ENCODE measurements at places on chromosomes 11 and 22.

- no peak for DNase-seq
Observed at GRCh38 chr11:45324459-45324858, 38.3 kb upstream of the SYT13 start.

GRCh38 chr22:49554741-49555140 lies 272.9 kb downstream of the BRD1 start:
- no peak for DNase-seq

GRCh38 chr22:21926728-21927127 lies 25.9 kb downstream of the PPM1F start:
- no peak for DNase-seq

- no peak for DNase-seq
Observed at GRCh38 chr22:26259510-26259909, 90.2 kb downstream of the SEZ6L start.

DNA sequence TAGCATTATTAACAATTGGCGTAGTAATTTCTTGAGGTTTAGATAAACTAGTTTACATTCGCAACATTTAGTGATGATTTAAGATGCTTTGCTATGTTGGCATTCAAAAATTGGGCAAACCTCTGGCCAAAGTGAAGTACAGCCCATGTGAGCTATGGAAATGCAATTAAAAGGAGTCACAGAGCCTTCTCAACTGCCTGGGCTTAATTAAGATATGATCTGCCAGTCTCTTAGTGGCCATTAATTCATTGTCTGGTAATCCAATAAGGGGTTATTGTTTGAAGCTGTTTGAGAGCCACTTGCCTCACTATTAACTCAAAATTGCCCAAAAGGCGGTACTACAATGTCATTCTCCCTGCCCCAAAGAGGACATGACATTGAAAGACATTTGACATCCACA lies 608.9 kb downstream of the NTM start:
- DNase-seq, result no peak

DNA sequence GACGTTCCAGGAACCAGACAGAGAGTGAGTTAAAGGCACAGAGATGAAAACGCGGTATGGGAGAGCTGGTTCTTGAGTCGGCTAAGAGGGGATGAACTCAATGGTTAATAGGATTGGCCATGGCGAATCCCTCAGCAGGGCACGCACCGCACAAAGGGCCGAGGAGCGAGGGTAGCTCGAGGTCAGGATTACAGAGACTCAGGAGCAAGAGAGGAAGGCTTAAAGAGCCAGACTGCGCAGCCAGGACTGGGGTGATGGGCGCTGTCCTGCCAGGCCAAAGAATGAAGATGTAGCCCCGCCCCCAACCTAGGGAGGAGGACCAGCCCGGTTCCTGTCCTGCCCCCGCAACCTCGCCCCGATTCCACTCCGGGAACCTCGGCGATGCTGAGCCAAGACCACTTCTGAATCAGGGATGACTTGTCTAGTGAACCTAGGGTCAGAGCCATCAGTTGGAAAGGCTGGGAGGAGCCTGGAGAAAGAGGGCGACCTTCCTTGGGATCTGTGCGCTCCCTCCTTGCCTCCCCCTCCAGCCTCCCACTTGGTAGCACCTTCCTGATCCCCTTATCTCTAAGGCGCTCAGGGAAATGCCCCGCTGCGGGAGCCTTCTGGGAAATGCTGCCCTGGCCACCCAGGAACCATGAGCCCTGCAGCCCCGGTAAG lies at the start of gene PLEKHB1:
PLEKHB1 (plus strand) TSS at position 610 of the 660 bp plus-strand sequence; CDS start at position 638, 28 bp downstream.
- DNase-seq, result no peak

DNA sequence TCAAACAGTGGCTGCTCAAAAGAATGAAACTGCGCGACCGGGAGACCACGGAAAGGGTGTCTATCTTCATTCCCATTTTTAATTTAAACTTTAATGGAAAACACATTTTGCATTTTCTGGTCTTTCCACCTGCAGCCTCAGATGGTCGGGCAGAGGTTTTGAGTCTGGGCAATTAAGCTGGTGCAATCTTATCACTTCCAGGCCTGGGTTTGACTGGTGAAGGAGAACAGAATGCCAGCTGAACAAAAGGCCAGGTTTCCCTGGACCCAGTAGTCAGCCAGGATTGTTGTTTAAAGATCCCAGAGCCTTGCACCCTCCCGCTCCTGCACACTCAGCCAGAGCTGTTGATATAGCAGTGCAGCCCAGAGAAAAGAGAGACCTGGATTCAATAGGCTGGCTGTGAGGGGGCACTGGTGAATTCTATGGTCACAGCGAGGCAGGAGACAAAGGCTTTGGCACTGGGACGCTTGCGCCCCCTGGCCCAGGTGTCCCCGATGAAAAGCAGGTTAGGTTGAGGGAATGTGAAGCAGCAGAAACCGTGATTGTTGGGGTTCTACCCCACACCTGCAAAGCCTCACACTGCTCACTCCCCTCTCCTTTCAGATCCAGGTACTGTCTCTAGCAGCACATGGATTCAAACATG lies 83.6 kb downstream of the FLI1 start:
- no peak for DNase-seq

DNA sequence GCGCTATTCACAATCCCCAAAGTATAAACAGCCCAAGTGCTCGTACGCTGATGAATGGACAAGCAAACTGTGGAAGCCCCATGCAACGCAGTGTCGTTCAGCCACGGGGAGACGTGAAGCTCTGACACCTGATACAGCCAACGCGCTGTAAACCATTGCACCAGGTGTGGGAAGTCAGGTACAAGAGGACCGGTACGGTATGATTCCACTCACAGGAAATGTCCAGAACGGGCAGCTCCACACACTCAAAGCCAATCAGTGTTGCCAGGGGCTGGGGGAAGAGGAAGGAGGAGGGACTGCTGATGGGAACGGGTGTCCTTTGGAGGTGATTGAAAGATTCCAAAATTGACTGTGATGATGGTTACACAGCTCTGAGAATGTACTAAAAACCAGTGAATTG lies 64.5 kb downstream of the BRD1 start:
- DNase-seq, result no peak

GRCh38 chr11:128497061-128497775 lies 90.1 kb downstream of the ETS1 start:
- DNase-seq, result no peak

DNA sequence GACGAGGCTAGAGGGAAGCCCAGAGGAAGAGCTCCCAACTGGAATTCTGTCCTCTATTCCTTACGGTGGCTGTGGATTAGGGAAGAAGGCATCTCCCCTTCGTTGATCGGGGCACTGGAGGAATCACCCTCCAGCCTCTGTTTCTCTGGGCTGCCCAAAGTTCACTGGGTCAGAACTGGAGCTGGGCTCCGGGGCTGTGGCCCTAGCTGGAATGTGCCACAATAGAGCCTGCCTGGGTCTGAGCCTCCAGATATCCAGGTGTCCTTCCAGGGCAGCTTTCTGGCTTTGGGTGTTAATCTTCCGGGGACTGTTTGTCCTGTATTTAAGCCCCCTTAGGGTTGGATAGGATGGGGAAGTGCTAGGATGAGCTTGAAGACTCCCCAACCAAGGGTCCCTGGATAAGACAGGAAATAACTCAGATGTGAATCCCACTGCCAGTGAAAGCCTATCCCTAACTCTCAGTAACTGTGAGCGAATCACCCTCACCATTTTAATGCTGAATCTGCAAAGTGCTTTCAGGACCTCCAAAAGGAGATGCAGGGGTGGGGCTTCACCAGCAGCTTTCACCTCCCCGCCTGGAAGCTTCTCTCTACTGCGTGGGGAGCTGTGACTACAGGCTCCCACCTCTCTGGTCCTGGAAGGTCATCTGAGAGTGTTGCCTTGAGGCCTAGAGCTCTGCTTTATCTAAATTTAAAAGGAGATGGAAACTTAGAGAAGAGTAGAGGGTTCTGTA lies 9.5 kb downstream of the YPEL4 start:
- DNase-seq, result peak; percentile 23

DNA sequence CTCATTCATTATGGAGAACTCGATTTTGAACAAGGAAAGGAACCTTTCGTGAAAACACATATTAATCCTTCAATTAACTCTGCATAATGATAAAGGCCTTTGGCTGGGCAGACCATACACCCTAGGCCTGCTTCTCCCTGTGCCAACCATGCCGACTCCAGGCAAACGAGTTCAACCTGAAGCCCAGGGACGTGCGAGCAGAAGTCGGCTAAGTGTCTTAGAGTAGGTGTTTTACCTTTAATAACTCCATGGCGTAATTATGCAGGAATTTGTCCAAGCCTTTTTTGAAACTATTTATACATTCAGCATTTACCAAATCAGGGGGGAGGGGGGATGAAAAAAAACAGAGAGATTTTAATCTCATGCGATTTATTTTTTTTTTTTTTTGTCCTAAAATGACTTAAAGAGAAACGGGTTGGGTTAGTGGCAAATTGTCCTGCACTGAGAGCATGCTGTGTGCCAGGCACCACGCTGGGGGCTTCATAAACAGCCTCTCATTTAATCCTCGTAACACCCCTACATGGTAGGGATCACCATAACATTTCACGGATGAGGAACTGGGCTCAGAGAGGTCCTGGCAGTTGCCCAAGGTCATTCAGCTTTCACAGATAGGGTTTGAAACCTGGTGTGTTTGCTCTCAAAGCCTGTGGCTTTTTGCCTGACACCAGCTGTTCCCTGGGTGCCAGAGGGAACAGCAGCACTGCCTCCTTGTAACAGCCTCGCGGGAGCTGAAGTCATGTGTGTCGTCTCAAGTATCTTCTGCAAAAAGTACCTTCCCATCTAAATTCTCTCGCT lies 423.9 kb downstream of the MN1 start:
- DNase-seq, result no peak

DNA sequence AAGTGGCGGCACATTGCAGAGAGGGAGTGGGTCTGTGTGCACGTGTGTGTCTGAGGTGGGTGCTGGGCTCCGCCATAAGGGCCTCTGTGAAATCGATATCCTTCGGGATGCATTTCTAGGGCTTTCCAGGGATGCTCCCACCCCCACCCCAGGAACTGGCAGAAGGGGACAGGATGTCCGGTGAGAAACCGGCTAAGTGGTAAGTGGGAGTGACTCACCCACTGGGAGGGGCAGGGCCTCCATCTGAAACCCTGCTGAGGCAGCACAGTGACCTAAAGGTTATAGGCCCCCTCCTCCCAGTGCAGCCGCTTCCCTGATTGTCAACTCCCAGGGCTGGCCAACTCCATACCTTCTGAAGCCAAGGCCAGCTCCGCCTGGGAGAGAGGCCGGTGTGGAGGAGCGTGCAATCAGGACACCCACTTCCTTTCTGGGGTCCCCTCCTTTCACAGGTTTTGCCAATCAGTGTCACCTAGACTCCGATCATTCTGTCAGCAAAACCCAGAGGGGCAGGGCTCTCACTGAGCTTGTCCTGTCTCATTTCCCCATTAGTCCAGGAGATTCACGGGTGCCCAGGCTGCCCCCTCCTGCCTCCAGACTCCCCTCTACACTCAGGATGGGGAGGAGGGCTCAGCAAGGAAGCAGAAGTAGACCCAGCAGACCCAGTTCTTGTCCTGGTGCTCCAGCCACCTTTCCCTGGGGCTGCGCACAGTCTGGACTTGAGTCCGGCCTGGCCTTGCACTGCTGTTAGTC lies 44.5 kb downstream of the NECTIN1 start:
- no peak for DNase-seq

DNA sequence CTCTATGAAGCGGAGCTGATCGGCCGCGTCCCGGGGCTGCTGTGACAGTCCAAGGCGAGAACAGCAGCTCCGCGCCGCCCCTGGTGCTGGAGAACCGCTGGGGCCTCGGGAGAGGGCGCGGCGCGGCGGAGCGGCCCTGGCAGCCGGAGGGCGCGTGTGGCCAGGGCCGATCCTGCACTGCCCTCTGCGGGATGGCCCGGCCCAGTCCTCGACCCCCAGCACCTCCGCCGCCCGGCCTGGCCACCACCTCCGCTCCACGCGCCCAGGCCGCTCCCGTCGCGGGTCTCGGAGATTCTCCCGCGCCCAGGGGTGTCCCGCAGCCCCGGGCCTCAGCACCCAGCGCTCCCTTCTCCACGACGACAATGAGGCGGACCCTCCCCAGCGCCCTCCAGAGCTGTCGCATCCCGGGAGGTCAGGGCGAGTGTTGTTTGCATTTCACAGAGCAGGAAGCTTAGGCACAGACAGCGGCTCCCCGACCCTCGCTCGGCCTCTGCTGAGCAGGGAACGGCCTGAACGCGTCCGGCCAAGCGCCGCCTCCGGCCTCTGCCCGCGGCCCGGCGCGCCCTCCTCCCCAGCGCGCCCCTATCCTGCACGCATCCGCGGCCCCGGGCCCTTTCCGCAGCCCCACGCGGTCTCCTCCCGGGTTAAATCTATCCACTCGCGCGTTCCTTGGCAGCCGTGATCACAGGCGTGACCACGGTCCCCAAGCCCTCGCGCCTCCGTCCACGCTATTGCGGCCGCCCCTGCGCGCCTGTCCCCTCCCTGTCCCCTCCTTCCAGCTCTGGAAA lies 109.7 kb downstream of the WNT7B start:
- DNase-seq, result no peak

GRCh38 chr11:57619331-57619730 lies 21.8 kb downstream of the SERPING1 start:
- no peak for DNase-seq

GRCh38 chr11:20015529-20016427 lies 144.5 kb downstream of the DBX1 start:
- no peak for DNase-seq

GRCh38 chr11:83033972-83034672 lies 37.6 kb downstream of the RAB30 start:
- no peak for DNase-seq

GRCh38 chr22:19114984-19115552 lies 7.1 kb downstream of the DGCR2 start:
- DNase-seq, result no peak

DNA sequence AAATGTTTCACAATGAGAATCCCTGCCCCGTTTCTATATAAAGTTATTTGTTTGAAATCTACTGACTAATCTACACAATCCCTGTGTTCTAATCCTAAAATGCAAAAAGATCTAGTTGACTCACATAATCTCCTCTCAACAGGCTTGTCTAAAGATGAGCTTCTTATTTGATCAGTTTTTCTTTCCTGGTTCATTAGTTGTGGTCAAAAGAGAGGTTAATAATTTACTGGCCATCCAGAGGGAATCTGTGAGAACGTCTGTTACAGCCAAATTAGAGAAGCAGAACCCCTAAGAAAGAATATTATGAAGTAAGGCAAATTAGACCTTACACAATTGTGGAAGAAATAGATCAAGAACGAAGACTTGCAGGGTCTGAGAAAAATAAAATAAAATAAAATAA lies 173.7 kb upstream of the ANO3 start:
- no peak for DNase-seq
